ENCODE measurements at places on chromosomes 2 and 18.
A peak's percentile ranks its signal among the peaks of the same experiment; 100 is the strongest.

DNA sequence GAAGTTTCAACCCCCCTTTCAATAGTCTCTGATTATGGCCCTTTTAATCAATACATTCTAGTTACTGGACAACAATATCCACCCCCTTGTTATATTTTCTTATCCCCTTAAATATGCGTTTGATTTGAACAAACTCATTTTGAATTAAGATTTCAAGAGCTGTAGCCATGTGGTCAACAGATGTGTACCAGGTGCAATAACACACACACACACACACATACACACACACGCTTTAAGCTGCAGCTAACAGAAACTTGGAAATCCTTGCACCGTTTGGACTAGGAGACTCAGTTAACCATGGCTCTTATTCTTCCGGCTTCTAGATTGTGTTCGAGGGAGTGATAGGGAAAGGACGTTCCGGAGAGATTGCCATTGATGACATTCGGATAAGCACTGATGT lies 82.8 kb downstream of the NRP2 start:
- DNase-seq: no peak

DNA sequence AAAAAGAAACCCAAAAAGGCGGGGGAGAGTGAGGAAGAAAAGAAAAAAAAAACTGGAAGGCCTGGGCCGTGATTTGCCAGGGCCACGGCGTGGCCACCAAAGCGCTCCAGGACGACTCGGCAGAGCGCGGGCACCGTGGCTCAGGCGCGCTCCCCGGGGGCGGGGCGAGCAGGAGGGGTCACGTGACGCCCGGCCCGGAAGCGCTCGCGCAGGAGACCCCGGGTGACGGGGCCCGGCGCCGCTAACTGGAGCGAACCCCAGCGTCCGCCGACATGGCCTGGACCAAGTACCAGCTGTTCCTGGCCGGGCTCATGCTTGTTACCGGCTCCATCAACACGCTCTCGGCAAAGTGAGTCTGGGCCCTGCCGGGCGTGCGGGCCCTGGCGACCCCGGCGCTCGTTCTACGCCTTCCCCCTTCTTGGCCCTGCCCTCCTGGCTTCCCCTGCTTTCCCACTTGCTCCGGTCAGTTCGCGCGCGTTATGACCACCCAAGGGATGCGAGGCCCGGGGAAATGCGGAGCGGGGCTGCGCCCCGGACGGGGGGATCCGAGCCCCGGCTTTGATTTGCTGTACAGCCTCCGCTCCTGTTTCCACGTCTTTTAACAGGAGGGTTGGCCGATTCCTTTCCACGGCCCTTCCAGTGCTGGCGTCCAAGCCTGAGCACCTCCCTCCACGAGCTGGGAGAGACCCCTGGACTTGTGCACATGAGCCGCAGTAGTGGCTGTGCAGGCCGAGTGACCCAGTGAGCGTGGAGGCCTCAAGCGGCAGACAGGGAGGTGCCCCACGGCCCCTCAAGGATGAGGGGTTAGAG lies at the start of gene SLC35F6:
TSS of gene SLC35F6 (plus strand) at position 207 of the 810 bp plus-strand sequence. CDS start at position 273, 66 bp downstream.
- peak; percentile 59 for DNase-seq

- no peak for DNase-seq
Measured at GRCh38 chr2:10977621-10978020, 65.9 kb downstream of the KCNF1 start.

DNA sequence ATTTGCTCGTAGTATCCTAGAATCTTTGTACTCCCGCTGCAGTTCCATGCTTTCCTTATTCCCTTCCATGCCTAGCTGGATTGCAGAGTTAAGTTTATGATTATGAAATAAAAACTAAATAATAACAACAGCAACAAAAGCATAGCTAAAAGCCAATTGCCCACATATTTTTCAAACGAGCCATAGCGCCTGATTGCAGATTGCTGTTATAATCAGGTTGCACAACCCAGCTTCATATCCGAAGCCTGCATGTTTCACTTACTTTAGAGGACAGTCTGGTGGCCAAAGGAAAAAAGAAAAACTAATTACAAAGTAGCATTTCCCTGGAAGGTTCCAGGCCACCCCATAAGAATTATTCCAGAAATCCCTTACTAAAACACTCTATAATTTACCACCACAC lies 31.9 kb upstream of the PNO1 start:
- DNase-seq: no peak

- no peak for DNase-seq
Measured at GRCh38 chr18:70454704-70455322, 166.0 kb downstream of the SOCS6 start.
